RPMI8226 (cell line): ENCODE measurements at places on chromosomes 5 and 9.

DNA sequence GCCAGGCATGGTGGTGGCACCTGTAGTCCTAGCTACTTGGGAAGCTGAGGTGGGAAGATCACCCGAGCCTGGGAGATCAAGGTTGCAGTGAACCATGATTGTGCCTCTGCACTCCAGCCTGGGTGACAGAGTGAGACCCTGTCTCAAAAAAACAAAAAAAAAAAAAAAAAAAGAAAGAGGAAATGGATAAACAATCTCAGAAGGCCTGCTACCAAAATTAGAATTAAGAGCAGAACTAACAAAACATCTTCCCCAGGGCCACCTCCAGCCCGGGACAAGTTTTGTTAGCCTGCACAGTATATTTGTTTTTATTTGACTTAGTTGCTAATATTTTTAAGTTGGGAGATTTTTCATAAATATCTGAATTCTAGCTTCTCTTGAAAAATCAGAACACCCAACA, 23.1 kb downstream of the PAX5 start:
- no peak for DNase-seq

- peak; percentile 8 for DNase-seq
These were observed 14.0 kb downstream of the MCC start for GRCh38 chr5:113474100-113474728.

GRCh38 chr9:115520646-115521045, 402.7 kb upstream of the TNC start:
- no peak for DNase-seq

GRCh38 chr5:54915466-54916027, 69.8 kb downstream of the ESM1 start:
- no peak for DNase-seq

GRCh38 chr5:179226696-179227095, 118.6 kb downstream of the ADAMTS2 start:
- no peak for DNase-seq

GRCh38 chr5:172345881-172346280, 62.3 kb upstream of the UBTD2 start:
- DNase-seq, result no peak

DNA sequence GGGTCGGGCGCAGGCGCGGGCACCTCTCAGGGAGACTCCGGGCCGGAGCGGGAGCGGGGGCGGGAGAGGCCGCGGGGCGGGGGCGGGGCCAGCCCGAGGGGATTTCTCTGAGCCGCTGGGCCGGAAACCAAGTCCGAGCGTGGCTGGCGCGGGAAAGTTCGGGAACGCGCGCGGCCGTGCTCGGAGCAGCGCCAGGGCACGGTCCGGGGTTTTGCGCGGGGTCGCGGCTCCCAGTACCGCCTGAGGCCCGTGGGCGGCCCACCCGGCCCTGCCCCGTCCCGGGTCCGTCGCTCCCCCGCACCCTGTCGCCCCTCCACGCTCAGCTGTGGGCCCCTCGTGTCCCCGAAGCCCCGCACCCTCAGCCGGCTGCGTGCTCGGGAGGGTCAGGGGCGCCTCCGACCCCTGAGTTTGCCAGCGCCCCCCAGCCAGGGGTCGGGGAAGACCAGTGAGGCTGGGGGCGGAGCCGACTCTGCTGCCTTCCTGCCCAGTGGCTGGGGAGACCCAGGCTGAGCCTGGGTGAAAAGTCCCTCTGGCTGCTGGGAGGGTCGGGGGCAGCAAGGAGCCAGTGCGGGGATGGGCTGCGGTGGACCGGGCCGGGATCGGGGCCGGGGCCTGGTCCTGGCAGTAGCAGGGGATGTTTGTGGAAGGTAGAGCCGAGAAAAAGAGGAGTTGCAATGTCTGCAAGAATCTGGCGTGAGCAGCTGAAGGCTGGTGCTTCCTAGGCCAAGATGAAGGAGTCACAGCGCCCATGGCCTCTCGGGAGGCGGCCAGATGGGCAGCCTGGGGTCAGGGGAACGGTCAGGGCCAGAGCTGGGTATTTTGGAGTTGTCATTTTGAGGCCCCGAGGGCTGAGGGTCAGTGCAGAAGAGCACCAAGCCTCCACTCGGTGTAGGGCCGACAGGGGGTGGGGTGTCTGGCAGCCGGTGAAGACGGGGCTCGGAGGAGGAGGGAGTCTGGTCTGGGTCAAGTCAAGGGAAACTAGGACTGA, 588 bp downstream of the TRAF2 start:
- DNase-seq, result peak; percentile 40

- no peak for DNase-seq
These were observed 161.2 kb upstream of the PITX1 start for GRCh38 chr5:135195270-135195608.

DNA sequence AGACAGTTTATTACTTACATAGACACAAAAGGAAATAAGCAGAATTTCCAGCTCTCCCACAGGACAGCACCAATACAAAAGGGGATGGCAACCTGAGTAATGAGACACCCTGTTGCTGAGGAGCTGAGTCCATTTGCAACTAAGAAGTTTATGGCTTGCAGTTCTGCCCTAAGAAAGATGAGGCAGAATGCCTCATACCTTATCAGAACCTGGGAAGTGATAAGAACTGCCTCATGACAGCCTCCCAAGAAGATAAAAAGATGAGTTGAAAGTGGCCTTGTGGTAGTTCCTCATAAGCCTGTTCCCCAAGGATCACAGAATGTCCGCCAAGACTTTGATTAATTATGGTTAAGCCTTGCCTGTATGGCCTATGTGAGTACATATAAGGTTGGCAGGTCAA, 41.7 kb downstream of the ZMAT2 start:
- DNase-seq, result no peak

- peak; percentile 86 for DNase-seq
These were observed 25.5 kb upstream of the STXBP1 start for GRCh38 chr9:127586537-127586936.

- no peak for DNase-seq
These were observed 198.8 kb downstream of the FRMD3 start for GRCh38 chr9:83339435-83339834.

- no peak for DNase-seq
These were observed 37.9 kb downstream of the NRG2 start for GRCh38 chr5:140005145-140005591.

DNA sequence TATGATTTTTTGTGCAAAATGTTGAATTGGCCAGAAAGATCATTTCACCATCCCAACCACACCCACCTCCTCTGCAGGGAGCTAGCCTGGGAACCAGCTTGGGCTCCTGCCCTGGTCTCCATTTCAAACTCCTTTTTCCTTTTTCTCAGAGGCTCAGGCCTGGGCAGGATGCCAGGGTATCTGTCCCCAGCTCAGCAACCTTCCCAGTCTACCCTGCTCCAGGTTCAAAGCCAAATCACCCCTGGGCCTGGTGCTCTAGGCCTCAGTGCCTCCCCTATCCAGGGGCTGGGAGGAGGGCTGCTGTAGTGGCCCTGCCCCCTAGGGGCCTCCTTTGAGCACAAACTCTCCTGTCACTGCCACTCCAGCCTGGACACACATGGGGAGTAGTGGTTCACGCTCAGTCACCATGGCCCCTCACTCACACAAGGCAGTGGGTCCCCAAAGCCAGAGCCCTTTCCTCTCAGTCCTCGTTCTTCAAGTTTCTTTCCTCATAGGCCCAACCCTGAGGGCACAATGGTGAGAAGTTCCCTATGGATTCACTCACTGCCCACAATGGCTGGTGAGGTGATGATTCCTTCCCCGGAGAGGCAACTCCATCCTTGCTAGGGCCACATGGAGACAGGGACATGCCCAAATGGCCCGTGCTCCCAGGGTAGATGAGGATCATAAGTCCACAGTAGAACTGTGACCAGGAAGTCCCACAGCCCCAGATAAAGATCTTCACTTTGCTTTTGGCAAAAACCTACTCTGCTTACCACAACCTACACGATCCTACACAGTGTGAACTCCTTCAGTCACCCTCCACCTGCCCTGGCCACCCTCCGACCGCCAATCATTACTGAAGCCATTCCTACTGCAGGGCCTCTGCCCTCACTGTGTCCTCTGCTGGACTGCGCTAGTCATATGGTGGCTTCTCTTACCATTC, 1.6 kb upstream of the ST6GALNAC4 start:
- peak; percentile 76 for DNase-seq

DNA sequence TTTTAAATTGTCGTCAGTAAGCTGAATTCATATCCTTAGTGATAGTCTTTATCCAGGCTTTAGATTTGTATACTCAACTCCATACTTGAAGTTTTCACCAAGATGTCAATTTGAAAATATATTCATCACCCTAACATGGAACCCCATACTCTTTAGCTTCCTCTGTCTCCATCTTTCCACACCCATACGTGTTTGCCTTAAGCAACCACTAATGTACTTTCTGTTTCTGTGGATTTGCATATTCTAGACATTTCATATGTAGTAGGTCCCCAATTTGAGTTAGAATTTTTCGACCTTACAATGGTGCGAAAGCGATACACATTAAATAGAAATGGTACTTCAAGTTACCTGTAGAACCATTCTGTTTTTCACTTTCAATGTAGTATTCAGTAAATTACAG, 65.2 kb downstream of the NSD1 start:
- no peak for DNase-seq

DNA sequence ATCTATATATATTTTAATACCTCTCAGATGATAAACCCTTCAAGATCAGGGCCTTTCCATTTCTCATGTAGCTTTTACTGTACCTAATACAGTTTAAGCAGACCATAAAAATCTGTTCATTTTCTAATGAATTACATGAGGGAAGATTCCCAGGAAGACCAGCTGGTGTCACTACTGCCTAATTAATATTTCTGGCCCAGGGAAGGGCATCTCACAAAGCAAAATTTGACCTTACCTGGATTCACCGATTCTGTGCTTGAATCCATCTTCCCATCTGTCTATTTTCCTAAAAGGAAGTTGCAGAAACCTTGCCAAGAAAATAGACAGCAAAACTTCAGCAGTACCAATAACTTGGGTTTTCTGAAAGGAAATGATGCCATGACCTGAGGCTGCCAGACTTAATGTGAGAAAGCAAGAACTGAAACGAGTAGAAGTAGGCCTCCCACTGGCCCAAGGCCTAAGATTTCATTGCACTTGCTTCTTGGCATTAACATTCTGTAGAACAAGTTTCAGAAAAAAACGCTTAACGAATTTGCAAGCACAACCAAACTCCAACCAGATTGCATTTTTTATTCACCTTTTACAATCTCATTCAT, 83.0 kb upstream of the GLIS3 start:
- DNase-seq, result peak; percentile 10

GRCh38 chr9:36341936-36342577, 58.0 kb downstream of the RNF38 start:
- DNase-seq, result no peak
